Esophagus mucosa (tissue), 1 donor: ENCODE measurements at places on chromosomes 3 and 15. TPM values are rescaled to one million over a fixed set of nuclear protein-coding genes. Genes with fewer than 3 reads are reported as not detected.

ASB14 gene
- not detected for total RNA-seq

GABRA5 gene
- total RNA-seq, result 0.24 TPM

UNC13C gene
- total RNA-seq, result 0.04 TPM

TTLL13 gene
- not detected for total RNA-seq

NMB gene
- 12.8 TPM for total RNA-seq

SEMA5B gene
- total RNA-seq, result not detected

CPA3 gene
- total RNA-seq, result 2.2 TPM
